ENCODE measurements at places on chromosomes 5 and 9. TPM values are rescaled to one million over a fixed set of nuclear protein-coding genes. Genes with fewer than 3 reads are reported as not detected.

The ZER1 gene
- 14.1 TPM for total RNA-seq

The GFPT2 gene
- 0.46 TPM for total RNA-seq

The TMEM8B gene
- 0.35 TPM for total RNA-seq

The TRAF1 gene
- total RNA-seq, result 1.7 TPM

The PCA3 gene
- total RNA-seq, result 1.2 TPM

The PPP2R2B gene
- not detected for total RNA-seq

The ORM2 gene
- not detected for total RNA-seq

The LIX1 gene
- total RNA-seq, result not detected

The FST gene
- 1.4 TPM for total RNA-seq

GRCh38 chr9:122001491-122002201 is 91.5 kb downstream of the TTLL11 start:
- no peak for DNase-seq

GRCh38 chr5:8241076-8241475 is 372.1 kb downstream of the MTRR start:
- no peak for DNase-seq

DNA sequence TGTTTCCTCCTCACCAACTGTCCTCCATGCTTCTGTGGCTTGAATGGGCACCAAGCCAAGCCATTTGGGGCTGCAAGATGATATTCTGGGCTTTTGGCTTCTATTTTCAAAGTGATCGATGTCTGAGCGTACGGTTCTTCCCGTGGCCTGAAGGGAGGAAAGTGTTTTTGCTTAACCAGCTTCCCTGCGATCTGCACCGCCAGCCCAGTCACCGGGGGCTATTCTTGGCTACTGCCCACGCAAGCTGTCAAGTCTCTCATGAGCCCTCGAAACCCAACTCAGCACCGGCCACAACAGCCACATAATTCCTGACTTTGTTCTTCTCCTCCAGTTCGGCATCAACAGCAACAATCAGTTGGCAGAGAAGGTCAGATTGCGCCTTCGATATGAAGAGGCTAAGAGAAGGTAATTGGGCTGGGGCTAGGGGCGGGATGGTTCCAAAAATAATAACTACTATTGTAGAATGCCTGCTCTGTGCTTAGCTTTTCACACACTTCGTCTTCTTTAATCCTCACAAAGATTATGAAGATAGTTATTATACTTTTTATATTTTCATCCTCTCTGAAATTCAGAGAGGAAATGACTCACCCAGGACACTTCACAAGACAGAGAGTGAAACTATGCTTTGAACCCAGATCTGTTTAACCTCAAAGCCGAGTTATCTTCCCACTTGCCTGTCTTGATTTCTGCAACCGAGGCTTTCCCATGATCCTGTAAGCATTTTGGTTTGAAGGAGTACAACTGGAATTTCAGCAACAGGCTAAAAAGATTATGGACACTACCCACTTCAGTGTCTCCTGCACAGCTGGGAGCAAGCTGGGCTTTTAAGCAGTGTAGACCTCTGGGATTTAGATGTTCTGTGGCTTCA is 76.4 kb upstream of the RARS1 start:
- no peak for DNase-seq

- no peak for DNase-seq
Observed at GRCh38 chr9:112558476-112558875, 71.8 kb downstream of the KIAA1958 start.

DNA sequence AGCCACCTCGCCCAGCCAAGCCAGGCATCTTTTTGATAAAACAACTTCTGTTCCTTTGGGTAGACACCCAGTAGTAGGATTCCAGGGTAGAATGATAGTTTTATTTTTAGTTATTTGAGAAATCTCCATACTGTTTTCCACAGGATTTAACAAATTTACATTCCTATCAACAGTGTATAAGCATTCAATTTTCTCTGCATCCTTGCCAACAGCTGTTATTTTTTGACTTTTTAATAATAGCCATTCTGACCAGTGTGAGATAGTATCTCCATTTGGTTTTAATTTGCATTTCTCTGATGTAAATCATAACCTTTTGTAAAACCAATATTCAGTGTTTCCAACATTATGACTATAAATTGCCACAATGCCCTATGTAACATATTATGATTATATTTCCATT is 28.2 kb upstream of the CCNB1 start:
- DNase-seq, result no peak

DNA sequence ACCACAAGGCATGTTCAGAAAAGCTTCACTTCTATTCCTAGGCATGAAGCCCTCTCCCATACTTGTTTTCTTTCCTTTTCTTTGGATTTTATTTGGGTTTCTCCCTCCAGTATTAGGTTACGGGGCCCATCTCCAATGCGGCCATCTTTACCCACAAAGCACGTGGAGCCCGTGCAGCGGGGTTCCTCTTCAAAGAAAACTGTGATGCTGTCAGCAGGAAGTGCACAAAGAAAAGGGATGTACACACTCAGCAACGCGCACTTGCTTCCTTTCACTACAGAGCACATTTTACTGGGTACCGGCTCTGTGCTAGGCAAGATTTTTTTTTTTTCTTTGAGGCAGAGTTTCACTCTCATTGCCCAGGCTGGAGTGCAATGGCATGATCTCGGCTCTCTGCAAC is 106.6 kb downstream of the COL23A1 start:
- no peak for DNase-seq

DNA sequence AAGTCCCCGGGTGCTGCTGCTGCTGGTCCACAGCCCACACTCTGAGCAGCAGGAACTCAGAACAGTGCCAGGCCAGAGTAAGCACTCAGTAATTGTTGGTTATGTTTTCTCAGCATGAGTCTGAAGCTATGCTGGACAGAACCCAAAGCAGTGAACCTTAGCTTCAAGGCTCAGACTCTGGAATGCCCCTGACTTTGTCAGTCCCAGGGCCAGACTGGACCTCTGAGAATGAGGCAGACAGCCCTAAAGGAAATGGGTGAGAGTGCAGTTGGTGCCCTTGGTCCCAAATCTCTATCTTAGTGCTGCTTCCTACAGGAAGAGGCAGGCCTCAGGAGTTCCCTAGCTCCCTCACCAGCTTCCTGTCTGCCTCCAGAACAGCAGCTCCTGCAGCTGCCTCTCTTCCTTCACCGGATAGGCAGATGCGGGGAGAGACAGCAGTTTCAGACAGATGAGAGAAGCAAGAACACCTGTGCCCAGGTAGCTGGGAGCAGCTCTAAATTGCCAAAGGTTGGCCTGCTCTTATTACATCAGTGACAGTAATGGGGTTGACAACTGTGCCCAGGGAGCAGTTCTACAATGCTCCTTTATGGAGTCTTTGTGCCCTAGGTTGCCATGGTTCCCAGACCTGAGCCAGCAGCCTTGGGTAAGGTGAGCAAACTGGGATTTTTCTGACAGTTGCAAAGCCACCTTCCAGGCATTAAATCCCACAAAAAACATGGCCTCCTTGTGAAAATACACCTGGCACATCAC is 82.2 kb upstream of the CXCL14 start:
- no peak for DNase-seq

DNA sequence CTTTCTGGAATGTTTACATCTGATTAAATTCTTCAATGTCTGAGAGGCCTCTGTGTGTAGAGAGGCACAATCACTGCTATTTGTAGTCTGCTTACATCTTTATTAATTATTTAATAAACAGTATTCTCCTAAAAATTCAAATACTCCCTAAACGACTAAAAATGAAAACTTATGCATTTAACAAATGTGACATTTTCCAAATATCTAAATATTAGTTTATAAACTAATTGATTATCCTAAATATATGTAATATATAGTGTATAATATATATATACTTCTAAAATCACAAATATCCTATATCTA is 57.7 kb upstream of the ZBED3 start:
- DNase-seq, result no peak

- no peak for DNase-seq
Observed at GRCh38 chr5:81556809-81557208, 162.9 kb upstream of the ACOT12 start.

DNA sequence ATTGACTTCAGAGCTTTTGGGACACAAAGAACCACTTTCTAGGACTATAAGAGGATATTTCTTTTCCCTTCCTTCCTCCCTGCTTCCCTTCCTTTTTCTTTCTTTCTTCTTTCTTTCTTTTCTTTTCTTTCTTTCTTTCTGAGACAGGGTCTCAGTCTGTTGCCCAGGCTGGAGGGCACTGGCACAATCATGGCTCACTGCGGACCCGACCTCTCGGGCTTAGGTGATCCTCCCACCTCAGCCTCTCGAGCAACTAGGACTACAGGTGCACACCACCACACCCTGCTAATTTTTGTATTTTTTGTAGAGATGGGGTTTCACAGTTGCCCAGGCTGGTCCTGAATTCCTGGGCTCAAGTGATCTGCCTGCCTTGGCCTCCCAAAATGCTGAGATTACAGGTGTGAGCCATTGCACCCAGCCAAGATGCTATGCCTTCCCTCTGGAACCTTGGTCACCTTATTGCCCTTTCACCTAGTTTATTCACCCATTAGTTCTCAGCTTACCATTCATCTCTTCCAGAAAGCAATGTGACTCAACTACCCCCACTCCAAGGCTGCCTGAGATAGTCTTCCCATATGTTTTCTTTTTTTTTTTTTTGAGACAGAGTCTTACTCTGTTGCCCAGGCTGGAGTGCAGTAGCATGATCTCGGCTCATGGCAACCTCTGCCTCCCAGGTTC is 10.1 kb downstream of the PLIN2 start:
- DNase-seq, result no peak

GRCh38 chr5:144177548-144177947 is 6.9 kb downstream of the KCTD16 start:
- DNase-seq, result no peak

GRCh38 chr9:114616684-114617520 is 5.8 kb downstream of the TMEM268 start:
- no peak for DNase-seq

DNA sequence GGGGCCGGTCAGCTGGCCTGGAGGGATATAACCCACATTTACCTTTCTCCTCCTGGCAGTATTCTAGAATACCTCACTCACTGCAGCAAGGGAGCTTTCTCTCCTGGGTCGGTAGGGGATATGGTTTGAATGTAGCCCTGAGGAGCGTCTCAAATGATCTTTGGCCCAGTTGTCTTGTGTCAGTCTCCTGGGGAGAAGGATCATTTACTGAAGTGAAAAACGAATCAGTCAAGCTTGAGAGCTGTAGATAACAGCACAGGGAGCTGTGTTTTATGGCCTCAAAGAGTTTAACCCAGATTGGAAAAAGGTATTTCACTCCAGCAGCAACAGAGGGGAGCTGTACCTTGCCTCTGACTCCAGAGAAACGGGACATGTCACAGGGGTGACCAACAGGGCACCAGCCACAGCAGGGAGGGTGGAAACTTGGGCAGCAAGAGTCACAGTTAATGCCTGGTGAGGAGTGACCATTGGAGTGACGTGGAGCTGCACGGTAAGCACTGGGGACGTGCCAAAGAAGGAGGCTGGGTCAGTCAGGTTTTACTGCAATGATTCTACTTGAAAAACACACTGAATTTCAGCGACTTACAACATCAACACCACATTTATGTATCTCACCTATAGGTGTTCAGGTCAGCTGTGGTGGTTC is 29.8 kb upstream of the ZFR start:
- DNase-seq, result no peak

DNA sequence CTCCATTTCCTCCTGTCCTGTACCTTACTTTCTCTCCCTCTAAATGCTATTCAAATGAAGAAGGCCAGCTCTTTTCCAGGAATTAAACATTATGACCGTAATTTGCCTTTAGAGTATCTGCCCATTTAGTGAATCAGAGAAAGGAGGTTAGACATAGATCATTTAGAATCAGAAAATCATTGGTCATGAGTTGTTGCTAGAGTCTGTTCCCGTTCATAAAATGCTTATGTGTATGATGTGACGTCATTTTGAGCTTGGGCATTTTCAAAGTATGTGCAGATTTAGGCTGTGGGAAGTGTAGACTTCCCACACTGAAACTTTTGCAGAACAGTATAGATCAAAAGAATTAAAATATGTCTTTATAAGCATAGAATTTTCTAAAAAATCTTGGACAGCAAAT is 163.0 kb downstream of the ALDH1A1 start:
- DNase-seq, result no peak

DNA sequence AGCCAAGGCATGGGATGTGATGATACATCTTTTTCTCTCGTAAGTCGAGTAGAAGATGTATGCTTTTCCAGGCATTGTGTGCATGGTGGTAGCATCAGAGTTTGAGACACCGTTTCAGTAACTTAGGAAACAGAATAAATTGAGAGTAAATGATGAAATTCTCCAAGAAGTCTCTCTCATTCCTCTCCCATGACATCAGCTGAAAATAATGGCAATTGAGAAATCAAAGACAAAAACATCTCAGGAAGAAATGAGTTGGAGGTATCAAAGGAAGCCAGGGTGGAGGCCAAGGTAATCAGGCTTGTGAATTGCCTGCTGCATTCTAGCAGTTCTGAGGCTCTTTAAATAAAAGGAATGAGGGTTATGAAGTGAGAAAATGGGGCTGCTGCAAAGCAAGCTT is 53.9 kb downstream of the SGCD start:
- no peak for DNase-seq

Measured in pulmonary artery endothelial cell (primary cell).